Right atrium auricular region (tissue), 2 donors: ENCODE measurements at places on chromosomes 4 and X. TPM values are rescaled to one million over a fixed set of nuclear protein-coding genes. Genes with fewer than 3 reads are reported as not detected.

DNA sequence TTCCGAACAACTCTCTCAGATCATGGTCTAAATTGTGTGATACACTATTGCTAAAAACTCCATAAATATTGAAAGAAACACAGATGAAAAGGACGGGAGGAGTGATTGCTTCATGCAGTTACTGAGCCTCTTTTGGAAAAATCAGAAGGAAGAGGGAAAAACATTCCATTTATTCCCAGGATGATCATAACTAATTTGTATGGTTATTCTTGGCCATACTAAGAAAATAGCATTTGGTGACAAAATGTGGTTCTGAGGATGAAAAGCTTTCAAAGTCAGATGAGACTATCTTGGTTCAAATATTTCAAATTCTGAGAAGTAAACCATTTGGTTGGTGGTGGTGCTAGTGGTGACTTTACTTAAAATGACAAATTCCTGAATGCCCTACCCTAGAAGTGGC, 305.4 kb upstream of the LDB2 start:
- no peak overlapping the region for H3K4me3 ChIP-seq
- DNase-seq = no peak
- H3K4me1 ChIP-seq = no peaks in the 10 kb centered on the region
- H3K27me3 ChIP-seq = no peaks in the 10 kb centered on the region
- no peak overlapping the region for H3K27ac ChIP-seq
- H3K36me3 ChIP-seq = no peaks in the 10 kb centered on the region

Gene F11
- total RNA-seq = not detected

- no peaks in the 10 kb centered on the region for H3K27me3 ChIP-seq
- no peaks in the 10 kb centered on the region for H3K4me1 ChIP-seq
- no peaks in the 10 kb centered on the region for H3K36me3 ChIP-seq
Measured at GRCh38 chrX:105226499-105226898, 6.0 kb upstream of the TEX13A start.

DNA sequence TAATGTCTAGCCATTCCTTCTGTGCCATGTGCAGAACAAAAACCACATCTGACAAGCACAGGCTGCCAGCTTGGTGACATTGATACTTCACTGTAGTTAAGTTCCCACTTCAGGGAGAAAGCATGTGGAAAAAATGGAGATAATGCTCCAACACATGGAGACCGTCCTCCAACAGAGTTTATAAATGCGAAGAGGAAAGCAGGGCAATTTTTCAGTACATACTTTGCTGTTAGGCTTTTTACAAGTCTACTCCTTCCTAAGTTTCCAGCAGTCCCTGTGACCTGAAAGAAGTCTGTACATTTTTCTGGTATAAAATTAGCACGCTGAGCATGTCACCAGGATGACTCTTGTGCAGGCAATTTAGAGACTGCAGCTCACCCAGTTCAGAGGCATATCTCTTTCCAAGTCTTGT, 766.9 kb upstream of the IGFBP7 start:
- H3K36me3 ChIP-seq = no peaks in the 10 kb centered on the region
- no peaks in the 10 kb centered on the region for H3K4me1 ChIP-seq
- no peaks in the 10 kb centered on the region for H3K27me3 ChIP-seq
- H3K27ac ChIP-seq = no peak overlapping the region
- no peak overlapping the region for H3K4me3 ChIP-seq

DNA sequence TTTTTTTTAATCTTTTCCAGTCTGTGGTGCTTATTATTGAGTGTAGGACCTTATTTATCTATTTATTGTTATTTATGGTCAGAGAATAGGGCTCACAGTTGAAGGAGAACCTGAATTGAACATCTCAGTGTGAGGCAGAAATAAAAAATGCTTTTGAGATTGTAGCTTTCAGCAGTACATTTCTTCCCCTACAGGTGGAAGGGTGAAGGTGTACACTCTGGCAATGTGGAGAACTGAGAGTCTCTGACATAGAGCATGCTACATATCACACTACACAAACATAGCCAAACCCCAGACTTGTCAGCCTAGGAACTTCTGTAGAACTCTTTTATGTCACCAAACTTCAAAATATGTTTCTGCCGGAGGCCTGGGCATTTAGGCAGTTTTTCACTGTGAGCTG, 140.2 kb downstream of the STIM2 start:
- DNase-seq = no peak
- H3K27me3 ChIP-seq = no peaks in the 10 kb centered on the region
- no peak overlapping the region for H3K4me3 ChIP-seq
- H3K27ac ChIP-seq = no peak overlapping the region
- H3K4me1 ChIP-seq = peaks cover 7% of the 10 kb centered on the region

DNA sequence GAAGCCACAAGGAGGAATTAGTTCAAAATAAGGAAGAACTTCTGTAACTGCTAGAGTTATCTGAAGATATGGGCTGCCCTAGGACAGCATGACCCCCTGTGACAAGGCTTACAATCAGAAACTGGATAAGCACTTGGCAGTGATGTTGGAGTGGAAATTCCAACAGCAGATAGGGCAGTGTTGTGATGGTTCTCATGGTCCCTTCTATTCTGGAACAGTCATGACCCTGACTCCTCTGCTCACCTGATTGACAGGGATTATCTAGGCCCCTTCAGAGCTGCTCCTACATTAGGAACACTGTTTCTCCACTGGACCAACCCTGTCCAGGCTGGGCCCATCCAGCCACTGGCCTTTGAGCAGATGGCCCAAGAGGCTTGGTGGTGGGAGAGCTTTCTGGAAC, 17.9 kb downstream of the NALF2 start:
- no peaks in the 10 kb centered on the region for H3K36me3 ChIP-seq
- H3K4me3 ChIP-seq = no peak overlapping the region
- peak overlapping the region; percentile 67 for H3K27ac ChIP-seq
- no peak for DNase-seq

DNA sequence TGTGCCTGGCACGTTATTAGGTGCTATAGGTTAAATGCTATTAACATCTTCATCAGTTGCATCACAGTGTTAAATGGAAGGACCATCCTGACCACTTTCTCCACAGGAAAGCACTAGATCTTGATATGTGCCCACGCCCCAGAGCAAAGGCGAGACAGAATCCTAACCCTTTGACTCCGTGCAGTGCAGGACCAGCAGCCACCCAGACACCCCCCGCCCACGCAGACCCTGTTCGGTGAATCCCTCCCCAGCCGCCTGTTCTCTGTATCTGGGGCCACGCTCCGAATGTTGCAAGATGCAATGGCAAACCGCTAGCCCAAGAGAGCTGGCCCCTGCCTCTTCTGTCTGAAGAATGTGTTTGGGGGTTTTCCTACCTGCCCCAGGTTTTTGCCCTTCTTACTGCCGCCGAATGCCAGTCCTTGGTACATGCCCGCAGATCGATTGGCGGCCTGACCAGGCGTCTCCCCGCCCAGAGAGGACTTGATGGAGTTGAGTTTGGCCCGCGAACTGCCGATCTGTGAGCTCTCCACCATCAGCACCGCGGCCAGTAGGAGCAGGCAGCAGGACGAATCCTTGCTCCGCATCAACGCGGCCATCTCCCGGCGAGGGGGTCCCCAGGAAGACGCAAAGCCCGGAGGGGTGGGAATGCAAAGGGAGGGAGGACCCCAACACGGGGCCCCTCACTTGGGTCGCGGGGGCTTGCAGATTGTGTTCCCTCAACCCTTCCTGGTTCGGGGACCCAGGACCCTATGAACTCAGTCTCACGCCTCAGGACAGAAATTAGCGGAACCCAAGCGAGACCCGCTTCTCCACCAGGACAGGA, 906 bp downstream of the DKK2 start:
- peaks cover 9% of the 10 kb centered on the region for H3K27me3 ChIP-seq
- H3K36me3 ChIP-seq = no peaks in the 10 kb centered on the region
- H3K27ac ChIP-seq = no peak overlapping the region
- H3K4me3 ChIP-seq = peak overlapping the region; percentile 19
